ENCODE measurements at places on chromosomes 11 and 22. TPM values are rescaled to one million over a fixed set of nuclear protein-coding genes. Genes with fewer than 3 reads are reported as not detected.

DNA sequence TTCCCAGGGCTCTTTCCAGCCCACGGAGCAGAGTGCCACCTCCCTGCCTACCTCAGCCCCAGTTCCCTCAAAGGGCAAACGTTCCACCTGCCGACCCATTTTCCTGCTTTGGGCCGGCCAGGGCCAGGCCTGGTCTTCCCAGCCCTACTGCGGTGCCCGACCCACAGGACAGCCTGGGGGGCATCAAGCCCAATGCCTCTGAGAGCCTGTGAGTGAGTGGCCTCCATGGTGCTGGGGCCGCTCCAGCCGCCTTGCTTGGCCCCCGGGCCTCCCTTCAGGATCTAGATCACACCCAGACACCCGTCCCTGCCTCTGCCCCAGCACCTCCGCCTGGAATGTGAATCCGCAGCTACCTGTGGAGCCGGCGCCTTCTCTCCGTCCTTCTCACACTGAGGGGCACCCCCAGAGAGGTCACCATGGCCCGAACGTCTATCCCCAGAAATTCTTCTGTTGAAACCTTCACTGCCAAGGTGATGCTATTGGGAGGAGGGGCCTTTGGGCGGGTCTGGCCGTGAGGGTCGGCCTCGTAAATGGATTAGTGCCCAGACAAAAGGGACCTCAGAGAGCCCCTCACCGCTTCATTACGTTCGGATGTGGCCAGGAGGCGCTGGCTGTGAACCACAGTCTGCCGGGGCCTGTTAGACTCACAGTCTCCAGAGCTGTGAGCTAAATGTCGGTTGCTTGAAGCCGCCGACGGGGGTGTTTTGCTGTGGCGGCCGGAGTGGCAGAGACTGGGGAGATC, 36.2 kb upstream of the BRSK2 start:
- DNase-seq = no peak

DNA sequence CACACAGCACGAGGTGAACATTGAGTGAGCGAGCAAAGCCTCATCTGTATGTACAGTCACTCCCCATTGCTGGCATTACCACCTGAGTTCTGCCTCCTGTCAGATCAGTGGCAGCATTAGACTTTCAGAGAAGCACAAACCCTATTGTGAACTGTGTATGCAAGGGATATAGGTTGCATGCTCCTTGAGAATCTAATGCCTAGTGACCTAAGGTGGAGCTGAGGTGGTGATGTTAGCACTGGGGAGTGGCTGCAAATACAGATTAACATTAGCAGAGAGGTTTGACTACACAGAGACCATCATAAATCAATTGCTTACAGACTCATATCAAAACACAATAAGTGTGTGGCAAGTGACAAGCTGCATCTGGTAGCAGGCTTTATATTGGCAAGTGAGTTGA, 262.5 kb upstream of the ANO5 start:
- DNase-seq = no peak

DNA sequence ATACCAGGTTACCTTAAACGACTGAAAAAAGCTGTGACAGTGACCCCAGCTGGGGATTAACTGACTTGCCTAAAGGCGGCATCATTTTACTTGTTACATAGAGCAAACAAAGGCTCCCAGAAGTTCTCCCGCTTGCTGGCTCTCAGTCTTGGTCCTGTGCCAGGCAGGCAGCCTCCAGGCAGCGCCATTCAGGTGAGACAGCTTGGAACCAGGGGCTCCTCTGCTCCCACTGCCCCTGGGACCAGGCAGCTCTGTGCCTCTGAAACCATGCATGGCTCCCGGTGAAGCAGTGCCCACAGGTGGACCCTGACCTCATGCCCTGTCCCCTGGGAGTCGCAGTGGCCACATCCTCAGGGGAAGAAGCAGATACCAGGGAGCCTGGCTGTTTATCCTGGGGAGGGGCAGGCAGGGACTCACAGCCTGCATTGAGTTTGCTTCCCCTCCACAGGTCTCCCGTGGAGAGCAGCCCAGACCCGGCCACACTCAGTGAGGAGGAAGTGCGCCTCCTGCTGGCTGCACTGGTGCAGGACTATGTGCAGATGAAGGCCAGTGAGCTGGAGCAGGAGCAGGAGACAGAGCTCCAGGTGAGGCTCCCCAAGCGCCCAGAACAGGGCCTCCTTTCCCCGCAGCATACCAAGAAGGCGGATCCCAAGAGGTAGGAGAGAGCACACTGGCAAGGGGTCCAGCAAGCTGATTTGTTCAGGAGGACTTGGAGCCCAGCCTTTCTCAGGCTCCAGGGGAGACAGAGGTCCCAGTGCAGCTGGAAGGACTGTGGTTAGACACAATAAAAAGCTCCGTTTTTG, 15.6 kb upstream of the CYP2R1 start:
- DNase-seq = peak; percentile 39

- DNase-seq = peak; percentile 51
Measured at GRCh38 chr22:50544078-50544745, 1.5 kb upstream of the KLHDC7B start.

DNA sequence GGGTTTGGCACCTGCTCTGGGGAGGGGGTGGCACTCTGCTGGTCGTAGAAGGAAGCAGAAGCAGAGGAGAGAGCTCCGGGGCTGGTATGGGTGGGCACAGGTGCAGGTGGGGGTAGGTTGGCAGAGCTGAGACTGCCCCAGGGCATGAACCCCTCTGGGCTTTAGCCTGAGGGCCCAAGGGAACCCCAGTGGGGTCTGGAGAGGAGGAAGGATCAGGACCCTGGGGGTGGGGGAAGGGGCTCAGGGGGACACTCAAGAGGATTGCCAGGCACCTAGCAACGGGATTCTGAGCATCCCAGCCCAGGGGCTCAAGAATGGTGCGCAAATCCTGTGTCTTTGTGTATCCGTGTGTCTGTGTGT, 6.3 kb downstream of the ALDH3B2 start:
- no peak for DNase-seq

SMC1B gene
- polyA plus RNA-seq = 0.22 TPM

Data from right lung (tissue), 10 donors.